ENCODE measurements at places on chromosomes 1 and 21. TPM values are rescaled to one million over a fixed set of nuclear protein-coding genes. Genes with fewer than 3 reads are reported as not detected.
A peak's percentile ranks its signal among the peaks of the same experiment; 100 is the strongest.

GRCh38 chr1:155192346-155193274, 15.1 kb downstream of the THBS3 start:
- no peak for DNase-seq

Gene HRNR
- total RNA-seq = not detected

Gene ELAPOR1
- 32.0 TPM for total RNA-seq

Gene CDC42SE1
- 190 TPM for total RNA-seq

Gene MYOG
- total RNA-seq = not detected

Gene ATXN7L2
- total RNA-seq = 15.6 TPM

GRCh38 chr1:231157311-231157710, 4.5 kb upstream of the TRIM67 start:
- no peak for DNase-seq

- no peak for DNase-seq
These were observed 52.6 kb downstream of the CD247 start for GRCh38 chr1:167465743-167466142.

- DNase-seq = peak; percentile 92
These were observed 1.3 kb downstream of the RCOR3 start for GRCh38 chr1:211260141-211261107.

GRCh38 chr1:234716908-234717375, 107.0 kb upstream of the IRF2BP2 start:
- no peak for DNase-seq

Gene TEDDM1
- total RNA-seq = not detected

Gene S100A8
- not detected for total RNA-seq

DNA sequence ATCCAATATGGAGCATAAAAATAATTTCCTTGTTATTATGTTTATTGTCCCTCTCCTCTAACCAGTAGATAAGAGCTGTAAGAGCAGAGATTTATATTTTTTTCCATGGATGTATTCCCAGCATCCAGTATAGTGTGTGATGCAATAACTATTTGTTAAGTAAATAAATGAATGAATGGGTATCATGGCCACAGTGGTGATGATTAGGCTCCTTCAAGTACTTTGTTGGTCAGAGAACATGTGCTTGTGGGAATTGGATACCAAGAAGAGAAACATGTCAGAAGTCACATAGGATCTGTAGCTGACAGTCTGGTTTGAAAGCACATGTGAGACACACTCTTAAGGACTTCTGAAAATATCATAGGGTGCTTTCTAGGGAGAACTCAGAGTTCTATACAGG, 588.5 kb downstream of the AGBL4 start:
- DNase-seq = no peak

DNA sequence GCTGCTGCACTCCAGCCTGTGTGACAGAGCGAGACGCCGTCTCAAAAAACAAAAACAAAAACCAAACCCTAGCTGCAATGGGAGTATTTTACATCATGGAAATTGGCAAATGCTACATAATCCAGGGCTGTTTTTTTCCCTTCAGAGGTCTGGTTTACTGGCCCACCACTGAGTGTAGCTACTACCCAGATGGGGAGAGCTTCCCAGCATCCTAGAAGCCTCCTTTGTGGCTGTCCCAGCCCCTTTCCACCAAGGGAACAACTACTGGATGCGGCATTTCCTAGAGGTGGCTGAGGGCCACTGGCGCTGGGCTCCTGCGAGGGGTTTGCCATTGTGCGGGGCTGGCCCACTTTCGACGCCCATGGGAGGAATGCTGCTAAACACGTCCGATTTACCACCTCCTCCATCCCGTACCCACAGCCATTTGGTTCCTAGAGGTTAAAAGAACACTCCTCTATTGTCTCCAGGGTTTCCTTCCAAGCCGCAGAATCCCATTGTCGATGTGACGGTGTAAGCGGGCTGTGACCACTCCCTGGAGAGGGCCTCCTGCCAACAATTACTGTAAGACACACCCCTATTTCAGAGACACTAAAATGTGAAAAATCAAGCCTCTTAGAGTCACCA, 55.4 kb downstream of the RUNX3 start:
- no peak for DNase-seq

Gene CLDN14
- not detected for total RNA-seq

- DNase-seq = no peak
These were observed 3.2 kb downstream of the DENND1B start for GRCh38 chr1:197771904-197772556.

Gene ADGRL4
- not detected for total RNA-seq

DNA sequence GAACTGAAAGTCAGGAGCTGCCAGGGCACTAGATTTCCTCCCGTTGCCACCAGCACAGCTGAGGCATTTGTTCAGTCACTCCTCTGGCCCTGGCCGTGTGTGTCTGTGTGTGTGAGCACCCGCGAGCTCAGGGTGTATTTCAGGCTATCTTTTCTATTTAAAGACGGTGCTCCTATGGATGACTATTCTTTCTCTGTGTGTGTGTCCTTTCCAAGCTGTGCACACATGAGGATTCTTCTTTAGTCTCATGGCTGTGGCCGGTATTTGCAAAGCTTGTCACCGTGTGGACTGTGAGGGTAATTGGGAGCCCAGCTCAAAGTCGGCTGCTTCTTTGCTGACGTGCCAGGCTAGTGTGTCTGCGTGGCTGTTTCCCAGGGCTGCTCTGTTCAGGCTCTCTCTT, 3.0 kb upstream of the KCND3 start:
- no peak for DNase-seq

GRCh38 chr1:44239961-44240371, 26.7 kb downstream of the DMAP1 start:
- no peak for DNase-seq

DNA sequence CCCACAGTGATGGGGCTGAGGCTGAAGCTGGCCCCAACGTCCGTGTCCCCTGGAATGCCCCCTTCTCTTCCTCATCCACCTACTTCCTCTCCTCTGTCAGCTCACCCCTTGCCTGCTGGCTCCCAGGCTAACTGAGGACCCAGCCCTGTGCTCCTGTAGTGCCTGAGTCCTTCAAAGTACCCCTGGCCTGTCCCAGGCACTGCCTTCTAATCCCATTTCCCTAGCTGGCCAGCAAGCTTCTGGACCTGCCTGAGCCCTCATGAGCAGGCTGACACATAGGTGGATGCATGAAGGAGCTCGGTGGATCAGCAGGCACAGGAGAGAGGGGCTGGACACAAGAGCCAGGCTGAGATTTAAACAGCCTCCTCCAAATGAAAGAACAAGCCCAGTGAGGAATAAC, 650.8 kb downstream of the NPHP4 start:
- DNase-seq = no peak

GRCh38 chr21:45482899-45483821, 59.1 kb downstream of the SLC19A1 start:
- DNase-seq = peak; percentile 88

Gene IQGAP3
- 11.2 TPM for total RNA-seq

DNA sequence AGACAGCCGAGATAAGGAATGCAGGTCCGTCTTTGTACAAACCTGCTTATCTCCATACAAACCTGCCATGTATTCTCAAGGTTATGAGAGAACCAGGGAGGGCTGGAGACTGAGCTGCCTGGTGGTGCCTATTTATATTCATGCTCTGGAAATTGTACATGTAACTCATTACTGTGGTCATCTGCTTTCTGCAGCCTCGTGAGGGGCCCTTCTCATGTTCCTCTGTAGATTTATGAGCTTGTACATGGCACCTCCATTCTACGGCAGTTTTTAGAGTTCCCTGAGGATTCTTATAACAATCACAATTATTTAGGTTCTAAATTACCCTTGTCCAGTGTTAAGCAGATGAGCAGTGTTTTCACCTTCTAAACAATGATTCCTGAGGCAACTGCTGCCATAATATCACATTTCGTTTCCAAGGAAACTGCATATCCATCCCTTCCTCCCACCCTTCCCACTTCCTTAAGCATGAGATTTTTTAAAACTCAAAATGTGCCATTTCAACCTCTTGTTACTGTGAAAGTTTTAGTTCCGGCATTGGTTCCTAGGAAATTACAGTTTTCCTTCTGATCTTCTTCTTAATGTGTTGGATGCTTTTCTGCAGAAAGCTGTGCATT, 112.1 kb downstream of the ST6GALNAC3 start:
- no peak for DNase-seq

- no peak for DNase-seq
These were observed 6.4 kb upstream of the GPR157 start for GRCh38 chr1:9135073-9135836.

DNA sequence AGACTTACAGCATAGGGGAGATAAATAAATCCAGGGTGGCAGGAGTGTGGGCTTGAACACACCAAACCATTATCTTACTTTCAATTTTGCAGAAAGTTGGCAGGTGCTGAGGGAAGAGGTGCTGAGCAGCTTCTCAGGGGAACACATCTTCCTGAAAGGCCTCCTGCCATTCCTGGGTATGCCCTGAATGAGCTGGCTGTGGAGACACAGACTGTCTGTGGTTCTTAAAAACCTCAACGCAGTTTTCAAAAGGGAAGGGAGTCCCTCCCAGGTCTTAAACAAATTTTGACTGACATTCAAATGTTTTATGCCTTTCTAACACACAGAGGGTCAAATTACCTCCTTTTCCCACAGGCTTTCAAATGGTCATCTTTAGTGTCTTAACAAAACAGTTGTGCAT, 166.9 kb downstream of the TNFSF18 start:
- peak; percentile 61 for DNase-seq

GRCh38 chr1:243848165-243848857, 1.7 kb downstream of the AKT3 start:
- no peak for DNase-seq

Gene SLC2A5
- not detected for total RNA-seq

DNA sequence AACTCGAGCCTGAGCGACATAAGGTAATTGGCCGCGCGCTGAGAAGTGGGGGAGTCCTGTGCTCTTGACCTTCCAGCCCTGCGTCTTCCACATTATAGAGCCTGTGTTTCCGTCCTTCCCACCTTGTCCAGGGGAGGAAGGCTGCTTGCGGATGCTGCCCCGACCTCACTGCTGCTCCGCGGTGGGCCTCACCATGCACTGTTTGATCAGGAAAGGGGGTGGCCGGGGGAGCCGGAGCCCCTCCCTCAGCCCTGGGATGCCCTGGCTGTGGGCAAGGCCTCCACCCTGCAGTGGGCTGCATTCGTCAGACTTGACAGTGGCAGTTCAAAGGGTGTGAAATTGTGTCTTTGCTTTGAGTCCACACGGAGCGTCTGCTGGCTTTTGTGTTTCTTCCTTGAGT, 30.1 kb downstream of the PCNT start:
- no peak for DNase-seq

DNA sequence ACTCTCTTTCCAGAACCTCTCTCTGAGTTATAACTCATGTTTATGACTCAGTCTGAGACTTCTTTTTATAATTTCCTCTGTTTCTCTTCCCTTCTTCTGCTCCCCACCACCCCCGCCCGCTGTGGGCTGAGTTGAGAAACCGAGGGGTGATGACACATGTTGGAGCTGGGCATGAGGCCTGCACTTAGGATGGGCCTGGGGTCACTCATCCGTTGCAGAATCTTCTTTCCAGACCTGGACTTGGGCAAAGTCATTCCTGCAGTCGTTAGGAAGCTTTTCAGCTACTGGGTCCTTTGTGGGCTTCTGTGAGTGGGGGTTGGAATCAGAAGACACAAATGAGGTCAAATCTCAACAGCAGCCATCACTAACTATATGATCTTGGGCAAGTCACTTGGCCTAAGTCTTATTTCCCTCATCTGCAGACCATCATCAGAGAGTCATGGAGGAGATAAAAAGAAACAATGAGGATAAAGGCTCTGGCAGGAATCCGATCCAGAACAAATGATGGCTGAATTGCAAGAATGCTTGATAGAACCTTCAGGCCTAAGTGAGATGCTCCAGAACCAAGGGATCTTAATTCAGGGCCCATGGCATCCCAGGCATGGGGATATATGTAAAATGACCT, 53.4 kb downstream of the RPS6KA1 start:
- peak; percentile 79 for DNase-seq

DNA sequence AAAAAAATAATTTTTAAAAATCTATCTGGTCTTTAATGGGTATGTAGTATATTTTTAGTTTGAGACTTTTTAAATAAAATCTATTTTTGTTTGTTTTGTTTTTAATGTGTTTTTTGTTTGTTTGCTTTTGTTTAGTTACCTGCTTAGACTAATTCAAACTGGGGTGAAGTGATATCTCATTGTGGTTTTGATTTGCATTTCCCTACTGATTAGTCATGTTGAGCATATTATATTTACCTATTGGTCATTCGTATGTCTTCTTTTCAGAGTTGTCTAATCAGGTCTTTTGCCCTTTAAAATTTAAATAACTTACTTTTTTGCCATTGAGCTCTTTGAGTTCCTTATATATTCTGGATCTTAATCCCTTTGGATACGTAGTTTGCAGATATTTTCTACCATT, 20.3 kb downstream of the CD1B start:
- DNase-seq = no peak

Gene CD5L
- total RNA-seq = not detected

DNA sequence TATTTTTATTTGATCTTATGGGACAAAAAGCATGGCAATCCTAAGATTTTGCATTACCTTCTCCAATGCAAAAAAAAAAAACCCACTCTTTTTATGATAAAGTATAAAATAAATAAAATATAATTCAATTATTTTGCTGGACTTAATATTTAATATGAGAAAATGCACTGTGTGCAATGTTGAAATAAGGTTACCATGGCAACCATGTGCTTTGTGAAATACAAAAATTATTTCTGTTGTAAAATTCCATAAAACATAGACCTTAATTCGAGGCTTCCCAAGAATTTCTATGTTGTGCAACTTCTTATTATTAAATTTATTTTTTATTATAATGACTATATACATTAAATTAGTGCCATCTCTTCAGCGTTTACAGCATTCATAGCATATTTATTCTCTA, 989.5 kb downstream of the MRPL39 start:
- DNase-seq = no peak

Gene BTG2
- total RNA-seq = 108 TPM

Gene SDE2
- 27.1 TPM for total RNA-seq

Gene SPRR2A
- not detected for total RNA-seq

Measured in activated CD4-positive, alpha-beta T cell treated with anti-CD3 and anti-CD28 coated beads, Interleukin-2, amount 10 ng/mL, durations not matched to agents 24 days and 14 days (primary cell).